ENCODE measurements at places on chromosomes 4 and X.

- no peak for DNase-seq
Measured at GRCh38 chrX:13432414-13433297, 112.8 kb upstream of the ATXN3L start.

DNA sequence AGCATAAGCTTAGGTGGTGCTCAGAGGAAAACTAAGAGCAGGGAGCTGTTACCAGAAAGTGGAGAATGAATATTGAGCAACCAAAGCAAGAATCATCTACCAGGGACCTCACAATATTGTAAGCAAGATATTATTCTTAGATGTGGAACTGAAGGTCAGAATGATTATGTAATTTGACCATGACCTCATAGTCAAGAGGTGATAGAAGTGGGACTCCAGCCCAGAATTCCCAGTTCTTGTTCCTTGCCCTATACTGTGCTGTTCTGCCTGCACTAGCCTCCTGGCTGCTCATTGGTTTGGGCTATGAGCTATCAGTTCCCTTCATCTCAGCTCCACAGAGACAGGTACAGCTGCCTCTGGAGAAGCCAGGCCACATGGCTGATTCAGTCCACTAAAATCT lies 229.4 kb downstream of the LDB2 start:
- no peak for DNase-seq

GRCh38 chr4:165384598-165384997 lies 5.8 kb downstream of the CPE start:
- no peak for DNase-seq

- no peak for DNase-seq
Measured at GRCh38 chr4:12712648-12713339, 771.3 kb downstream of the RAB28 start.

- no peak for DNase-seq
Measured at GRCh38 chr4:107619066-107619465, 101.0 kb downstream of the PAPSS1 start.

DNA sequence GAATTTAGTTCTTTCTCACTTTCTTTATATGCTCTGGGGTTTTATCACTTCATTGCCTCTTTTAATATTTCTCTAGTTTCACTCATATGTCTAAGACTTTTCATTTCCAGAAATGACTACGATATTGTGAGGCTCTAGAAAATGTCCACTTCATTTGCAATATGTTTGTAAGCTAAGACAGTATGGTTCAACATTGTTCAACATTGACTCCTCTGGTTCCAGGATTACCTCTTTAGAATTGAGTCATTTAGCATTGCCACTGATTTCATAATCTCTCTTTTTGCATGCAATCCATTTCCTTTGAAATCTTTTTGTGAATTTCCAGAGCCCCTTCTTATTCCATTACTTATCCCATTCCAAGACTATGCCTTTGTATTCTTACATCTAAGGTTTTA lies 32.3 kb downstream of the BBS12 start:
- no peak for DNase-seq

GRCh38 chrX:24987731-24988130 lies 28.0 kb downstream of the ARX start:
- no peak for DNase-seq

DNA sequence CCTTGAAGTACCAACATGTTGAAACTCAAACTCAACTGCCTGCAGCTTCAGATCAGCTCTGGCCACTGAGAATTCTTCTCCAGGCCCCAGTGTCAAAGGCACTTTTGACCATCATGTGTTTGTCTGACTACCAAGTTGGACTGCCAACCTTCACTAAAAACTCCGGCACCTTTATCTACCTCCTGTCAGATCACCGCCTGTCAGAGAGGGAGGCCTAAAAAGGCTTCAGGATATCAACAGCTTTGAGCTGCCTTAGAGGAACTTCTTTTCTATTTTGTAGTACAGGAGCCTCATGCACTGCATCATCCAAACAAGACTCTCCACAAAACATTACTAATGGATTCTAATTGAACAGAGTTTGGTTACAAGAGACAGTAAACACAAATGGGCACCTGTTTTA lies 2.8 kb downstream of the ACSL1 start:
- no peak for DNase-seq

DNA sequence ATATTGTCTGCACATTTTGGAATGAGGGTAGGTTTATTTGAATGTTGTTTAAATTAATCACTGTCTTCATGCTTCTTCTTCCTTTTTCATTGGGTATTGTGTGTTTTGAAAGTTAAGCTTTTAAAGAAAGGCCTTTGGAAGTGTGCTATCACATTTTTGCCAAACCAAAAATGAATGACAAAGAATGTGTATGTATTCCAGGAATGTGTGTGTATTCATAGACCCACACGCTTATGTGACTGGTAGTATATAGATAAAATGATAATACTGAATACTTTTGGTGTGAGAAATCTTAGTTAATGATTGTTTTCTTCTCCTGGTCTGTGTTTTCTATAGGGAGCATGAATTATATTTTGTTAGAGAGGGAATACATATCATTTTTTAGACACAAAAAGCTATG lies 404.4 kb downstream of the TLL1 start:
- no peak for DNase-seq

DNA sequence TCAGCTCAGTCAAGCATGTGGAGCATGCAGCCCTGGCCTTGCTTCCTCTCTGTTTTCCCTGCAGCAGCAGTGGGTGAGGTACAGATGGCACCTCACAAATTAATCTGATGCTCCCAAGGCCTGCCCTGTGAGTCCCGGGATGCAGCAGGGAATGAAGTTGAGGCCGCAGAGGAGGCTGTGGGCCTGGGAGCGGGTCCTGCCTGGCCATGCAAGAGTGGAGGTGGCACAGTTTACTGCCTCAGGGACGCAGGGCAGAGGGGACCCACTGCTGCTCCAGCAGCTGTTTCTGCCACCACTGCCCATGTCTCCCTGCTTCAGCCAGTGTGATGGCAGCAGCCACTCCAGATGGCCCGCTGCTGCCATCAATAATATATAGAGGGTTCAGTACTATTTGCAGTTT lies 474.6 kb downstream of the EPHA5 start:
- no peak for DNase-seq
